ENCODE measurements at places on chromosomes 12 and 14.

- no peak for DNase-seq
Observed at GRCh38 chr14:23005451-23006187, 4.3 kb downstream of the C14orf93 start.

- no peak for DNase-seq
Observed at GRCh38 chr14:103030741-103031565, 26.4 kb downstream of the CDC42BPB start.

- DNase-seq: peak; percentile 44
Observed at GRCh38 chr14:101761881-101762529, 496 bp downstream of the PPP2R5C start.

GRCh38 chr12:53254816-53255545, 13.1 kb upstream of the ESPL1 start:
- DNase-seq: no peak
